ENCODE measurements at places on chromosomes 3 and 15. TPM values are rescaled to one million over a fixed set of nuclear protein-coding genes. Genes with fewer than 3 reads are reported as not detected.

The CCR9 gene
- total RNA-seq: not detected

The GP9 gene
- total RNA-seq: not detected

The MYH15 gene
- 0.10 TPM for total RNA-seq

The HTR3E gene
- not detected for total RNA-seq

The RCN2 gene
- total RNA-seq: 39.2 TPM

The SEMA6D gene
- total RNA-seq: 8.7 TPM

The FGD5 gene
- total RNA-seq: 127 TPM

The C2CD4B gene
- total RNA-seq: 58.1 TPM

The QRICH1 gene
- 274 TPM for total RNA-seq

The PATL2 gene
- total RNA-seq: under 0.01 TPM

The TGM4 gene
- total RNA-seq: 0.33 TPM

The CCDC39 gene
- not detected for total RNA-seq

The UROC1 gene
- total RNA-seq: not detected

The SPINK8 gene
- total RNA-seq: not detected

The PARP6 gene
- total RNA-seq: 23.2 TPM

The ACP3 gene
- not detected for total RNA-seq

The MAGEL2 gene
- total RNA-seq: 0.33 TPM

The ADGRG7 gene
- total RNA-seq: not detected

The DISP2 gene
- total RNA-seq: under 0.01 TPM

The SLC26A6 gene
- total RNA-seq: 20.4 TPM

The TNNC1 gene
- total RNA-seq: not detected

The MEX3B gene
- total RNA-seq: 13.1 TPM

The CELF6 gene
- total RNA-seq: under 0.01 TPM

The GOLGA6L2 gene
- not detected for total RNA-seq

The IQCF5 gene
- not detected for total RNA-seq

The BBX gene
- 80.8 TPM for total RNA-seq

The EXD1 gene
- total RNA-seq: not detected

The RTP3 gene
- not detected for total RNA-seq

The TPRG1 gene
- total RNA-seq: 0.98 TPM

The TXNRD3 gene
- total RNA-seq: 8.2 TPM

The TMEM212 gene
- total RNA-seq: not detected

The ZKSCAN7 gene
- 1.6 TPM for total RNA-seq

The PTH1R gene
- 0.48 TPM for total RNA-seq

The RNF123 gene
- 35.9 TPM for total RNA-seq
